ENCODE measurements at places on chromosomes 2 and 18.
A peak's percentile ranks its signal among the peaks of the same experiment; 100 is the strongest.

DNA sequence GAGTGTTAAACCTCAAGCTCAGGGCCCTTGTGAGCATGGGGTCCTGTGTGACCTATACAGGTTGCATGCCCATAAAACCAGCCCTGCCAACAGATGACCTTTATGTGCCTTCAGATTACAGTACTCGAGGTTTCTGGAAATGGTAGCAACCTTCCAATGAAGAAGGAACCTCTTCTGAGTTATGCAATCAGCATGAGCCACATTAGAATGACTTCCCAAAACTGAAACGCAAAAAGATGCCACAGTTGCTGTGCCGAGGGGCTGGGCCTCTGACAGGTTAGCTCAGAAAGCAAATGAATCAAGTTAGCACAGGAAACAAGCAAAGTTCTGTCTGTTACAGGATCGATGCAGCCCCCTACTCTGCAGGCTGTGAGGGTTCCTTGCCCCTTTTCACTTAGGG, 37.7 kb downstream of the TGFA start:
- DNase-seq: no peak

DNA sequence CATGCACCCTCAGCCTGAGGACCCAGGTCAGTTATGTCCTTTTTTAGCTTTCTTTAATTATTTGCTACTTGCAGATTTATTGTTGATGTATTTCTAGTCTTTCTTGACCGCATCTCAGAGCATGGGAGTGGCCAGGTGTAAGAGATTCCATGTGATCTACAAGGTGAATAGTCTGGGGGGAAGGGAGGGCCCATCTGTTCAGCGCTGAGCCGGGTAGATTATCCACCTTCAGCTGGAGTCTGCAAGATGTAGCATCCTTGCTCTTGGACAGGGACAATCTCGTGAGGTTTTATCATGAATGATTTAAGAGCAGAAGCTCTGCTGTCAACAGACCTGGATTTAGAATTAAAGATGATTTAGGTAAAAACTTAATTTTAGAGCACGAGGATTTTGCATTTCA, 12.0 kb upstream of the DGKD start:
- no peak for DNase-seq

- DNase-seq: no peak
These were observed 312.2 kb downstream of the DLGAP1 start for GRCh38 chr18:4142876-4143275.

- DNase-seq: no peak
These were observed 160.7 kb upstream of the SALL3 start for GRCh38 chr18:78818961-78819360.

- no peak for DNase-seq
These were observed 520.9 kb downstream of the EPHA4 start for GRCh38 chr2:221051162-221051561.

- DNase-seq: no peak
These were observed 54.2 kb downstream of the CD8B2 start for GRCh38 chr2:106541333-106541732.

DNA sequence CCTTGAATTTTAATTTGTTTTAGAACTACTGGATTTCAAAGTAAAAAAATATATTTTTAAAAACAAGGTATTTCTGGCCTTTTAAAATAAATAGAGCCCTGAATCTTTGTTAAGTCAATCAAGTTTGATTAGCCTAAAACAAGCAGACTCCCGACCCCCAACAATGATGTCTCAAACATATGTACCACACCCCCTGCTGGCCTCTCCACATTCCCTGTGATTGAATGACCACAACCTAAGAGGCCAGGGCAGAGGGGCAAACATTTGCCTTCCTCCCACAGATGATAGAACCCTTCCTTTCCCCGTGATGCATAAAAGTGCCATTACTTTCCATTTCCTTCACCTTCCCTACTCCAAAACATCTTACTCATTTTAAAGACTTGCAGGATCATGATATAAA, 130.9 kb downstream of the STK39 start:
- DNase-seq: no peak

GRCh38 chr2:102449370-102449974, 23.6 kb upstream of the SLC9A4 start:
- peak; percentile 27 for DNase-seq

GRCh38 chr2:169961911-169962310, 134.7 kb downstream of the UBR3 start:
- no peak for DNase-seq

- no peak for DNase-seq
These were observed 320.0 kb upstream of the TRIB2 start for GRCh38 chr2:12396699-12397098.

DNA sequence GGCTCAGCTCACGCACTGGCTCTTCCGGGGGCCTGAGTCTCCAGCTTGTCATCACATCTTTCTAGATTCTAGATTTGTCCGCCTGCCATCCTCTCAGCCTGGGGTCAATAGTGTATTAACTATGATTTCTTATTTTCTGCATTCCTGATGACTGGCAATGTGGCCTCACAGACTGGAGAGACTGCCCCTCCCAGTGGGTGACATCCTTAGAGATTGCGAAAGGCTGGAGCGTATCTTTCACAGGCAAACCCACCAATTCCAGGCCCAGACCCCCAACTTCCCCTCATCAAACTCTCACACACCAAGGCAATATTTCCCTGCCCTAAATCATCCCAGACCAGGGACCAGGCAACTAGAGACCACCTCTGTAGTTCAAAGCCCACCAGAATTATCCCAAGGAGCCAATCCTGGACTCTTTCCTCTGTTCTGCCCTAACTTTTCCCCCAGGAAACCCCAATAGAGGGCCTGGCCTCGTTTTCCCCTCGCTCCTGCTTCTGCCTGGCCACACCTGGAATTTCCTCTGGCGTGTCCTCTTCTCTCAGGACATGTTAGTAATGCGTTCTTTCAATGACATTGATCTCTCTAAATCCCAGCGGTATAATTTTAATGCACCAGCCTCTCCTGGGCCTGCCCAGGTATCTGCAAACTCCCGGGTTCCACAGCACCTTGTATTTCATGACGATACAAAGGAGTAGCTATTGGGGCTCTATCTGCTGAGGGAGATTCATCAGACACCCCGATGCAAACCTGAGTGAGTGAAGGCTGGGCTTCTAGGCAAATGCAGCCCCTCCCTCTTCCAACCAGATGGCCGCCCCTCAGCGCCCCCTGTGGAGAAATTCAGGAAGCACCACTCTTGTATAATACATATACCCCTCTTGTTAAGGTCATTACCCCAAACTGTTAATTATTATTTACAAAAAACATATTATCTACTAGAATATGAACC, 2.4 kb upstream of the KCNF1 start:
- DNase-seq: no peak

DNA sequence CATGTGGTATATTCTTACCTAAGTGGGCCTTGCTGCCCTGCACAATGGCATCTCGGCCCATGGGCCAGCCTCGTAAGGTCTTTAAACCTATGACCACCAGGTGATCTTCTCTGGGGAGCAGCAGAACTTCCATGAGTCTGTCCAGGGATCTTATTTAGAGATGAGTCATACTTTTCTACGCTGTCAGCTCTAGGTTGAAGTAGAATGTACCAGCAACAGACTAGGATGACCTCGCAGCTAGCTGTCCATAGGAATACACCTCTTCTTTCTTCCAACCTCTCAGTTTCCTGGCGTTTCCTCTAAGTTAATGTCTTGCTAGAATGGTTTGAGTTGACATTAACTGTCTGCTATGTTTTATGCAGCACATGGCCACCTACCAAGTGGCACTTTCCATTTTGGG, 15.6 kb upstream of the CXCR4 start:
- DNase-seq: no peak

DNA sequence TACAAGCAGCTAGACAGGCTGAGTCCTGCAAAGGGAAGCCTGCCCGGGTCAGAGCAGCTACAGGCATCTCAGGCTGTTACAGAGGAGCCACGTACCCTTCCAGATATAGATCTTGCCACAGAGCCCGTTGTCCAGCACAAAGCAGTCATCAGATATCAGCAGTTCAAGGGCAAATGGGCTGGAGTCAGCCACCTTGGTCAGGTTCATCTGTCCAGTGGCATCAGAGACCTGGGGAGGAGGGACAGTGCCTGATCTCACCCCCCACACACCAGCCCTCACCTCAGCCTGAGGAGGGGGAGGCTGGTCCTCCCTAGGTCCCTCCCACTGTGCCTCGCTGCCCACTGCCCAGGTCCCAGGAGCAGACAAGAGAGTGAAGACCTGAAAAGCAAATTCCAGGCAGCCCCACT, 12.2 kb downstream of the CAPG start:
- DNase-seq: no peak

DNA sequence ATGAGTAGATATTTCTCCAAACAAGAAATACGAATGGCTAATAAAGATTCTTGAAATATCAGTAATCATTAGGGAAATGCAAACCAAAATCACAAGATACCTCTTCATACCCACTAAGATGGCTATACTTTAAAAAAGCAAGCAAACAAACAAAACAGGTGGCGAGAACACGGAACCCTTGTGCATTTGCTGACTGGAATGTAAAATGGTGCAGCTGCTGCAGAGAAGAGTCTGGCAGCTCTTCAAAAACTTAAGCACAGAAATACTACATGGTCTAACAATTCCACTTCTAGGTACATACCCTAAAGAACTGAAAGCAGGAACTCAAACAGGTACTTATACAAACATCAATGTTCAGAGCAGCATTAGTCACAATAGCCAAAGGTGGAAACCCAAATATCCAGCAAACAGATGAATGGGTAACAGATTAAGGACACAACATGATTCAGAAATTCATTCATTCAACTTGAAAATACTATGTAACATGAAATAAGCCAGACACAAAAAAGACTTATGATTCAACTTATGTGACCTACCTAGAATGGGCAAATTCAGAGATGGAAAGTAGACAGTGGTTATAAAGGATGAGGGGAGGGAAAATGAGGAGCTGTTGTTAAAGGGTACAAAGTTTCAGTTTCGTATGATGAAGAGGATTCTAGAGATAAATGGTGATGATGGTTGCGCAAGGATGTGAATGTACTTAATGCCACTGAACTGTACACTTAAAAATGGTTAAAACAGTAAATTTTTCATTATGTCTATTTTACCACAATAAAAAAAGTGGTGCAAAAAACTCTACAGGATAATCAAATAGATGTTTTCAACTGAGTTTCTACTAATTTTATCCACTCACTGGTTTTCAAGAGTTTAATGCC, 26.9 kb upstream of the GPR75 start:
- no peak for DNase-seq

- no peak for DNase-seq
These were observed 20.0 kb downstream of the C2orf74 start for GRCh38 chr2:61182059-61182383.

GRCh38 chr2:118992740-118993391, 50.9 kb downstream of the MARCO start:
- DNase-seq: no peak

- no peak for DNase-seq
These were observed 47.2 kb downstream of the PLEK start for GRCh38 chr2:68412127-68412819.

DNA sequence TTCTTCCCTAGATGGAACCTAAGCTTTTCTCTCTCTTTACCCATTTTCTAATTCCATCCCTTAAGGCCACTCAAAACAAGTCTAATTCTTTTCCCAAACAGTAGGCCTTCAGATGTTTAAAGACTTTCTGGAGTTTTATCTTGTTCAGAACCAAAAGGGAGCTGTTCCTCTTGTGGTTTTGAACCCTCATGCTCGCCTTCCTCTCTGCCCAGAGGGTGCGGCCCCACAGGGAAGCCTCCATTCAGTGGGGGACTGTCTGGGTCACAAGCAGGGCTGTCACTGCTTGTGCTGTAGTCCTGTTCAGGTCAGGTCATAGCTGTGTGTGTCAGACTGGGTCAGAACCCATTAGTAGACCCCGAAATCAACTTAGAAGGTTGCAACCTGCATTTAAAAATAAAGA, 56.5 kb downstream of the TET3 start:
- DNase-seq: no peak

- DNase-seq: no peak
These were observed 26.0 kb upstream of the AMMECR1L start for GRCh38 chr2:127911737-127912136.

GRCh38 chr2:216002101-216002678, 11.2 kb downstream of the MREG start:
- no peak for DNase-seq

DNA sequence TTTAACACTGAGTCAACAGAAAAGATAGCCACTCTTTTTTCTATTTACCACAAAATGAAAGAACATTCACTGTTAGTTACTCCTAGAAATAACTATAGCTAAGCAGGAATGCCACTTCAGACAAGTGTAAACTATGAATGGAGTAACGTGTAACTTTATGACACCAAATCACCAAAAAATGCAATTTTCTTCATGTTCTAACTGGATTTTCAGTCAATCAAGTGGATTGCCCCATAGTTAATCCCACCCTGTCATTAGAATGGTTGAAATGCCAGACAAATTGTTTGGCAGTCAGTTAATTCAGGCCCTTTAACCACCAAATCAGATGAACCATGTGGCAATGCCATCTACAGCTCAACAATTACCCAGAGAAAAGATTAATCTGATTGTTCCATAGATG, 9.9 kb downstream of the EPHA4 start:
- DNase-seq: no peak

- no peak for DNase-seq
These were observed 973.8 kb upstream of the CELF4 start for GRCh38 chr18:38539371-38539770.

- DNase-seq: no peak
These were observed 866.9 kb downstream of the TRIB2 start for GRCh38 chr2:13583609-13584008.

DNA sequence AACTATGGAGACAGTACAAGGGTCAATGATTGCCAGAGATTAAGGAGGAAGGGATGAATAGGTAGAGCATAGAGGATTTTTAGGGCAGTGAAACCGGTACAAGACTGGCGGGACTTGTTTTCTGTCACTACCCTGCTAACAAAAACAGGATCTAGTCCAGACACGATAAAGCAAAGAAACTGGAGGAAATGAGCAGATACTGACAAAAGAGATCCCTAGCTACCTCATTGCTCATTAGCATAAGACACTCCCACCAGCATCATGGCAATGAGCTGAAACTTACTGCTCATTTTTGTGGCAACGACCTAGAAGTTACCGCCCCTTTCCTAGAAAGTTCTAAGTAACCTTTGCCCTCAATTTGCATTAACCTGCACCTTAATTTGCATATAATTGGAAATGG, 131.2 kb downstream of the ETAA1 start:
- no peak for DNase-seq
